Stimulated activated naive CD4-positive, alpha-beta T cell treated with Interleukin-2 at 50 U/mL for 16 hours (primary cell): ENCODE measurements at places on chromosomes 6 and 20.

GRCh38 chr20:3000852-3001523 is 42.4 kb upstream of the GNRH2 start:
- DNase-seq: no peak

- DNase-seq: no peak
These were observed 34.9 kb upstream of the HEY2 start for GRCh38 chr6:125714441-125715090.

GRCh38 chr6:116543149-116543548 is 2.3 kb downstream of the TRAPPC3L start:
- no peak for DNase-seq

DNA sequence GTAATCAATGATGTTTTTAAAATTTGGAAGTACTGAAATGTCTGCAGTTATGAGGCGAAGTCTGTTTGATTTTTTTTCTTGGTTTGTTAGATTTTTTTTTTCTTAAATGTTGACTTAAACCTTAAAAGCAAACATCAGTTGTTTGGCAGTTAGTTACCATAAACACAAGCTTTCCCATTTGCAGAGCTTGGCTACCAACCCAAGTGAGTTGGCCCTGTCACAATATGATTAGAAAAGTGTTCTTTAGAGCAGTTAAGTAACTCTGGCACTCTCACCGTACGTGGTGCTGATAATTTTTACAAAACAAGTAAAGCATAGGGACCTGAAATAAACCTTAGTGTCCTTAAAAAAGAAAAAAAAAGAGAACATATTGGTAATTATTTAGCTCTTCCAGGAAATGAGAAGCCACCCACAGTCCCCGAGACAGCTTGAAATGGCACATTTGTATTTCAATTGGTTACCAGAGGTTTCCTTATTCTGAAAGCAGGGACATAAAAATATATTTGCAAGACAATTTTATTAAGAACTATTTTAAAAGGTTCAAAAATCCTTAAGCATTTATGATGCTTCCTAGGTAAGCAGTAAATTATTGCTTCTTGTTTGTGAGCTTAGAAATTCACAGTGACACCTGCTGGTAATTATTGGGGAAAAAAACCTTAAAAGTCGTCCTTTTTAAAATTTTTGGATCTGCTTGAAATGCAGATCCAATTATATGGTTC is 3.9 kb downstream of the HEY2 start:
- no peak for DNase-seq

GRCh38 chr6:141401168-141401567 is 731.6 kb upstream of the GJE1 start:
- no peak for DNase-seq
